Mammary epithelial cell (primary cell): ENCODE measurements at places on chromosomes 2 and 18. TPM values are rescaled to one million over a fixed set of nuclear protein-coding genes. Genes with fewer than 3 reads are reported as not detected.

The SERPINB12 gene
- total RNA-seq = not detected in 2 replicates

The HOXD1 gene
- total RNA-seq = not detected

The REEP1 gene
- not detected in 2 replicates for total RNA-seq

The USP34 gene
- 108 TPM for total RNA-seq

The INPP5D gene
- total RNA-seq = 57.7 TPM

The AFF3 gene
- total RNA-seq = 0.03 TPM in 1 of 2 replicates, not detected in the other

The CEP192 gene
- total RNA-seq = 16.4 and 19.4 TPM in 2 replicates

The TSPYL6 gene
- not detected for total RNA-seq

The TLX2 gene
- not detected for total RNA-seq

The RAB17 gene
- total RNA-seq = 6.0 and 8.9 TPM in 2 replicates

The DSC3 gene
- total RNA-seq = 125 and 160 TPM in 2 replicates

The STPG4 gene
- 0.64 TPM in 1 of 2 replicates, not detected in the other for total RNA-seq

The COL6A3 gene
- 7.2 TPM for total RNA-seq

The PAIP2B gene
- 1.7 and 2.1 TPM in 2 replicates for total RNA-seq

The IL1A gene
- total RNA-seq = 17.5 TPM

The ZC3H6 gene
- 6.0 TPM for total RNA-seq

The G6PC2 gene
- not detected in 2 replicates for total RNA-seq

The GKN1 gene
- total RNA-seq = not detected

The CHST9 gene
- not detected in 2 replicates for total RNA-seq

The RTP5 gene
- total RNA-seq = not detected

The APLF gene
- total RNA-seq = 4.8 TPM

The DNAH6 gene
- 0.50 TPM for total RNA-seq

The ALKAL2 gene
- not detected for total RNA-seq

The CTAGE1 gene
- total RNA-seq = not detected

The CDH20 gene
- total RNA-seq = not detected in 2 replicates

The CD207 gene
- total RNA-seq = not detected

The MYOM1 gene
- total RNA-seq = 0.50 TPM

The NT5C1B gene
- not detected in 2 replicates for total RNA-seq

The CRYGD gene
- not detected in 2 replicates for total RNA-seq

The DSG1 gene
- total RNA-seq = 0.17 TPM

The LRRTM1 gene
- not detected in 2 replicates for total RNA-seq

The GALNT13 gene
- not detected in 2 replicates for total RNA-seq

The DCC gene
- not detected in 2 replicates for total RNA-seq

The FAM161A gene
- total RNA-seq = 1.8 and 2.4 TPM in 2 replicates

The PPP1R7 gene
- total RNA-seq = 39.2 TPM

The PCARE gene
- total RNA-seq = not detected in 2 replicates

The UGT1A10 gene
- not detected for total RNA-seq

The ERFE gene
- 3.2 and 6.8 TPM in 2 replicates for total RNA-seq

The ADRA2B gene
- 0.08 and 0.09 TPM in 2 replicates for total RNA-seq

The TXNDC2 gene
- not detected in 2 replicates for total RNA-seq

The MYL1 gene
- not detected for total RNA-seq

The MAPK4 gene
- total RNA-seq = 0.17 TPM
